ENCODE measurements at places on chromosomes 5 and 9.
A peak's percentile ranks its signal among the peaks of the same experiment; 100 is the strongest.

- no peak for DNase-seq
Observed at GRCh38 chr5:173201636-173202265, 33.3 kb downstream of the NKX2-5 start.

DNA sequence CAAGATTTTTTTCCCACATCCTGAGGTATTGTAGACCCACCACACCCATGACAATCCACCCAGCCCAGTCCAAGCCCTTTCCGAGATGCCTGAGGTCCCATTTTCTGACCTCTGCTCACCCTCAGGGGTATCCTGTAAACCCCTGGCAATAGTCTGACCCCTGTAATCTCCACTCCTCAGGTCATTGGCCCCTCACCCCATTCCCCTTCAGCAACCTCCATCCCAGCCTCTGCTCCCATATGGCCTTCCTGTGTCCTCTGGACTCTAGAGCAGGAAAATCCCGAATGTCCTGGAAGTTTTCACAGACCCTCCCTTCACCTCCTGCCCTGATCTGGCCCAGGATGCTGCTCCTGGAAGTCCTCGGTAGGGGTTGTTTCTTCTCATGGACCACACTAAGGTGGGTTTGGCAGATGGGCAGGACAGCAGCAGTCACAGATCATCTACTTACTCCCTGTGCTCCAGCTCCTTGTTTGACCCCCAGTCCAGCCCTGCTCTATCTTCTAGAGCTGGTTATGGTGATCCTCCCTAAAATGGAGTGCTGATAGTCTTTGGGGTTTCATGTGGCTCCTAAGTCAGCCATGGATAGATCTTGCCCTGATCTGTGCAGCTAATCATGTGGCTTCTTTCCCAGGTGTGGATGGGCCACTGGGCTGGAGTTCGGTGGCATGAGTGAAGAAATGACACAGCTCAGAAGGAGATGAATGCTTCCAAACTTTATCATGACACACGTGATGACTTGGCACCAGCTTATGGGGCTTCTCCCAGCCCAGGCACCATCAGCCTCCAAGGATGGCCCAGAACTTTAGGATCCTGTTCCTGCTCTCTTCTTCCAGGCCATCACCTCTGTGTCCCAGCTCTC lies 12.0 kb upstream of the ACSL6 start:
- DNase-seq, result no peak

- DNase-seq, result no peak
Observed at GRCh38 chr9:128006332-128006996, 25.7 kb upstream of the EEIG1 start.

GRCh38 chr9:129175825-129176633 lies 2.0 kb downstream of the IER5L start:
- peak; percentile 93 for DNase-seq

DNA sequence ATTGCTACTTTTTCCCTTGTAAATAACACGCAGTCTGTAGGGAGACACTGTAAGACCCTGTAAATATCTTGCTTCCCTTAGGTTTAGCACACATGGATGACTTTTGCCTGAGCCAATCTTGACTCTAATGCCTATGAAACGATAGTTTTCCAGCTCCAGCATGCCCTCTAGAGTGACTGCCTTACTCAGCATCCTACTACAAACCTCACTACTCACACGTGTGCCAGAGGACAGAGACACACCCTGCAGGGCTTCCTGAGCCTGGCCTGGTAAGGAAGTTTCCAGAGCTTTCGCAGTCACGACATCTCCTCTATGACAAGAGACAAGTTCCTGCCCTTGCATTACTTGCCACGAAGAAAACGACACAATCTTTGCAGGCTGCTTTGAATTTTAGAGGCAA lies 138.1 kb downstream of the ATPSCKMT start:
- peak; percentile 69 for DNase-seq

GRCh38 chr5:129904667-129905472 lies 605 bp downstream of the CHSY3 start:
- peak; percentile 49 for DNase-seq

GRCh38 chr9:86667307-86667706 lies 280.0 kb downstream of the GAS1 start:
- DNase-seq, result no peak

DNA sequence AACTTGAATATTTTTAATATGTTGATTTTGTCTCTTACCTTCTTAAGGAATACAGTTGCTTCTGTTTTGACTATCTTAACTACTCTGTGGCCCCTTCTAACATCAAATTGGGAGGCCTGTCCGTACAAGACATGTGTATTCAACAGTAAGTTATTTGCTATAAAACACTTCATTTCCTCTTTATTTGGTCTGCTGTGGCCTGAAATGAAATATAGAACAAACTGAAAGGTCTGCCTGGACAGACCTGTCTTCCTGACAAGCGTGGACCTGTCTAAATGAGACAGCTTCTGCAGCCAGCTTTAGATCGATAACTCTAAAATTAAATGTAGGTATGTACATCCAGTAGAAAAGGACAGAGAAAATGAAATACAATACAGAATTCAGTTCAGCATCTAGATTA lies 2.2 kb upstream of the LPAR1 start:
- no peak for DNase-seq

Data from hepatocyte (in vitro differentiated cells).